ENCODE measurements at places on chromosomes 7 and 10.

DNA sequence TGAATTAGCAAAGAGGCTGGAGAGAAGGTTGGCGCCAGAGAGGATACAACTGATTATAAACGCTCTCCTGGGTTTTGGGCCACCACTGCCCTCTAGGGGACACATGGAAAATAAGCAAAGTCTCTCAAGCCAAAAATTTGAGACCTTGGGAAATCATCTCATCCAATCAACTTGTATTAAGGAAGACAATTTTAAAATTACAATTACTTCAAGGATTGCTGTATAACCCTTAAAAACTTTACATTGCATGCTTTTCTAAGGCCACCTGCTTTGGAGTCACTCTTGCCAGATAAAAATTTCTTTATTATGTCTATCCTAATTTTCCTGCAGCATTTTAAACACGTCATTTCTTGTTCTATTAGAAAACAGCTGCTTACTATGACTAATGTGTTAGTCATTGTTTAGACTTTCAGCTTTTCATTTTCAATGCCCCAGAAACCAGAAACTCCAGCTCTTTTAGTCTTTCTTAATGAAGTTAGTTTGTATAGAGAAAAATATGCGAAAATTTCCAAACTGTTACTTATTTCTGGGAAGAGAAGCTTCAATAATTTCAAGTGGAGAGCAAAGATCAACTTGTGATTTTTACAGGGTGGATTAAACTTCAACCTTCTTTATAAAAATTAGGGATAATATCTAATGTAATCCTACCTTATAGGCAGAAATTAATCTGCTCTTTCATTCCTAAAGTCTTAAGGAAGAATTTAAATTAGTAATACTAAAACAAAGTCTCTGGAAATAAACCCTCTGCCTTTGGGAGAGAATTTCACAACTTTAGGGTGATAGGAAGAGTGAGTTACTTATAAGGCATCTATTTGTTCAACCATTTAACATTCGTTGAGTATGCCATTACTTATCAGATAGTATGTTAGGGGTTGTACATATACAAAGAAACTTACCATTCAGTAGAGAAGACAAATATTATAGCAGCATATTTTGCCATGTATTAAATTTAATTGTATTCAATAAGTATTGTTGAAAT is 20.6 kb upstream of the RHOBTB1 start:
- DNase-seq: no peak

- no peak for DNase-seq
These were observed 44.8 kb upstream of the EGR2 start for GRCh38 chr10:62860946-62861345.

DNA sequence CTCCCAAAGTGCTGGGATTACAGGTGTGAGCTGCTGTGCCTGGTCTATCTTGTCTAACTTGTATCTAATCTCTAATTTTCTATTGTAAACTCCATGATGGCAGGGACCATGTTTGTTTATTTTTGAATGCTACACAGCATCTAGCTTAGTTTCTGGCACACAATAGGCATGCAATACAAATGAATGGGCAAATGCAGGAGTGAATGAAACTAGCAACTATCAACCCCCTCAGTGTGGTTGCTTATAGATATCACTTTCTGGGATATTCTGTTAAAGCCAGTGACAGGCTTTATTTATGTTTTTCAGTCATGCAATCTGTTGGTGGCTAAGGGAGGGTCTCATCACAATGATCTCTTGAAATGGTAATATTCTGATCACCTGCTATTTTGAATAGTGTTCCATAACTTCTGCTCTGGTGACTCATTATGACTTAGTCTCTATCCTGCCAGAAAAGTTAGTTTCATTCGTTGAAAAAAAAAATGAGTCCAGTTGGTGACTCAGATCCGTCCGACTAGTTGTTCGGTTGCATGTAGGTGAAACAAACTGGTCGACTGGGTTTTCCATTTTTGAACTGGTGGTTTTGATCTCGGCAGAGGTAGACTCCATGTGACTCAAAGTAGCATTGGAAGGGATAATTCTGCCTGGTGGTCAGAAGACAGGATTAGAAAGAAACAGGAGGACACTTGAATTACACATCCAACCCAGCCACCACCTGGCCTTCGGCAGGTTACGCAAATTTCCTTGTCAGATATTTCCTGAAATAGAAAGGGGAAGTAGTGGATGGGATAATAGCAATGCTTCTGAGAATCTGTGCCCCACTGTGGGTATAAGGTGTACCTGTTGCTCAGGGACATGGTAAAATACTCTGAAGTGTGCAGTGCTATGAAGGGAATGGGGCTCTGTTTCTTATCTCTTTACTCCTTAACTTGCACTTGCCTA is 76.8 kb downstream of the GATA3 start:
- no peak for DNase-seq

- DNase-seq: no peak
These were observed 30.9 kb downstream of the CRCP start for GRCh38 chr7:66145400-66146104.

DNA sequence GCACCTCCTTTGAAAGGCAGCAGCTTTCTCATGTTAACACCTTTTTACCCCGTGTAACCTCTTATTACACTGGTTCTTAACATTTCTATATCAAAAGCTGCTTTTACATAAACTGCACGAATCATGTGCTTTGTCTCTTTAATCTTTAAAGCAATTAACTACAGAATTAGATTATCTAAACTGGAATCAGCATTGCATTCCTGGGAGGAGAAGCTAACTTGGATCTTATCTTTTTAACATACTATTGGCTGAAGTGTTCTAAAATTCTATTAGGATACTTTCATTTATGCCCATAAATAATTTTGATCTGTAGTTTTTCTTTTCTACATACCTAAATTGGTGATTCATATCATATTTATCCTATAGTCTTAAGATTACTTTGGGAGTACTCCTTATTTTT is 428.4 kb upstream of the IGFBP3 start:
- no peak for DNase-seq

GRCh38 chr7:141586878-141587277 is 35.7 kb downstream of the AGK start:
- DNase-seq: no peak

DNA sequence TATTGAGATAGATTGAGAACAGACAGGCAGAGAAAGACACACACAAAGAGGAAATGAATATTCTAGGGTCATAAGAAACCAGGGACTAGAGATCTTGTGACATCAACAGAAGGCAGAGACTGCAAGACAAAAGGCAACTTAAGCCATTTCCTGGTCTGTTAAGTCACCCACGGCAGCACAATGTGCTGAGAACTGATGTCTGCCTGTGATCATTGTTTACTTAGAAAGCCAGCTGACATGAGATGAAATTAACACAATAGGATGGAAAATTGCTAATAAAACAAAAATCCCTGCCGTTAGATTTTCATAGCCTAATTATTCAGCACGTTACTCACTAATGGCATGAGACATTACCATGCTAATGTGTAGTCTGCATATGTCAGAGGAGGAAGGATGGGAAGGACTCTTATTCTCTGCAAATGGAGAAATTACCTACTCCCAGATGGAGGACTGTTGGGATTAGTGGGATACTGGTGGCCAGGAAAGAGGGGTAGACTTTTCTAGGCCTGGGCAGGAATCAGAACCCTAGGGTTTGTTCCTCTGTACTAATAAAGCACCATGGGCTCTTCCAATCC is 191.3 kb upstream of the PODXL start:
- DNase-seq: no peak

- DNase-seq: no peak
These were observed 489.5 kb downstream of the GATA3 start for GRCh38 chr10:8544057-8544380.

DNA sequence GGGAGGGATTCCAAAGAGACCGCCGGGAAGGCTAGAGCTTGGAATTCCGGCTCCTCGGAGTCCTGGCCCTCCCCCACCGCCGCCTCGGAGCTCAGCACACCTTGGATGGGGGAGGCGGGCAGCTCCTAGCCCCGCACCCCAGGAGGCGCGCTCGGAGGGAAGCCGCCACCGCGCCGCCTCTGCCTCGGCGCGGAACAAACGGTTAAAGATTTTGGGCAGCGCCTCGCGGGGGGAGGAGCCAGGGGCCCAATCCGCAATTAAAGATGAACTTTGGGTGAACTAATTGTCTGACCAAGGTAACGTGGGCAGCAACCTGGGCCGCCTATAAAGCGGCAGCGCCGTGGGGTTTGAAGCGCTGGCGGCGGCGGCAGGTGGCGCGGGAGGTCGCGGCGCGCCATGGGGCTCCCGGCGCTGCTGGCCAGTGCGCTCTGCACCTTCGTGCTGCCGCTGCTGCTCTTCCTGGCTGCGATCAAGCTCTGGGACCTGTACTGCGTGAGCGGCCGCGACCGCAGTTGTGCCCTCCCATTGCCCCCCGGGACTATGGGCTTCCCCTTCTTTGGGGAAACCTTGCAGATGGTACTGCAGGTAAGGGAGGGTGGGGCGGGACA is at the start of gene CYP26A1:
CYP26A1 (plus strand) TSS at position 355 of the 608 bp plus-strand sequence; CDS start at position 397, 42 bp downstream.
- DNase-seq: no peak

DNA sequence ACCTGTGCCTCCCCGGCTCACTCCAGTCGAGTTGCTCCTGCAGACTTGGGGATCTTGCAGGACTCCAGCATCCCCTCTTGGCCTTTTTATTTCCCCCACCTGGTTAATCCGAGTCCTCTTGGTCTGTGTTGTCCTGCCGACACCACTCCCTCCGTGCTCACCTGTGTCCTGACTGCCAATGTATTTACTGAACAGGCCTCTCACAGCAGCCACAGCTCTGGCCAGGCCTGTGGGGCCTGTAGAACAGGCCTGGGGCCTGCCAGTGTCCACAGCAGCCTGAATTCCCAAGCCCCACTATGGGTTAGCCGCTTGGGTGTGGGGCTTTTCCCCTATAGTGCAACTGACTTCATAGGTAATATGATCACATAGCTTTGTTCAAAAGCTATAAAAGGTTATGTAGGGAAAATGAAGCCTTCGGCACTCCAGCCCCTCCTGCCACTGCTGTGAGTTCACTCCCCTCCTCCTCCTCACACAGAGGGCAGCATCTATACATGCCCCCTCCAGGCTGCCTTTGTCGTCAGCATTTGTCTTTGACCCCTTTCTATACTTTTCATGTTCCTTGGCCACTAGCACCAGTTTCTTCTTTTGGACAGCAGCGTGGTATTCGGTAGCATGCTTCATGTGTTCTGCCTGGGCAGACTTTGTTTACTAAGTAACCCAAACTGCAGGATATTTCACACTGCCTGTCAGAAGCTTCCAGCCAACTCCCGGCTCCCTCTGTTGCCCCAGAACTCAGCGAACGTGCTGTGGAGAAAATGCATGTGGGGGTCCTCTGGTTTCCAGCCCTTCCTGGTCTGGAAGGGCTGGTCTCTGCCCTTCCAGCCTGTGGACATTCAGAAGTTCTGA is 46.1 kb downstream of the ZNF467 start:
- no peak for DNase-seq

DNA sequence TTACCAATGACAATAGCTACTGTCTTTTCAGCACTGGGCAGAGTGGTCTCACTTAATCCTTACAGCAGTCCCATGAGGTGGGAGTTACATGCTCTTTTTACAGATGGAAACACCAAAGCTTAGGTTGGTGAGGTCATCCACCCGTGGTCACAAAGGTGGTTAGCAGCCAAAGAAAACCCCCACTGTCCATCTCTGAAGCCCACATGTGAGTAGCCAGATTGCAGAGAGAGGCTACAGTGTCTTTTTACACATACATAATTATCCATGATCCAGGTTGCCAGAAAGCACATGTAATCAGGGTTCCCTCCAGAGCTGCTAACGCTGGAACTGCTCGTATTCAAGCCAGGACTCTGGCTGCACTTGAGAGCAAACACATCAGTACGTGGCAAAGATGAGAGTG is 24.6 kb upstream of the ANKRD2 start:
- no peak for DNase-seq

DNA sequence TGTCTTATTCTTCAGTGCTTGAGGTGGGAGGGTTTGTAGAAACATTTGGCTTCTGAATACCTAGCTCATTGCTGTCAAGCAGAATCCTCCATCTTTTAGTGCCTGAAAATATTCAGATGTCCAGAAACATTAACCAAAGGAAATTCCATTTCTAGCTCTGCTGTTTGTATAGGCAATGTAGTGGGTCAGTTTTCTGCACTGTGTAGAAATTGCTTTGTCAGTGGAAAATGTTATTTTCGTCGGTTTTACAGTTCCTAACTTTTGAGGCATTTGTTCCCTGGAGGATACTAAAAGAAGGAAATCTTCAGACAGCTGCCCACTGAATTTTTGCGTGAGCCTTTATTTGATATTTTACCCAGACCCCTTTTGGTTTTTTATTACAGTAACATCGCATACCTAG is 143.4 kb downstream of the TPST1 start:
- no peak for DNase-seq

- DNase-seq: no peak
These were observed 183.1 kb downstream of the CHN2 start for GRCh38 chr7:29377718-29378117.

GRCh38 chr7:798921-799470 is 33.3 kb upstream of the SUN1 start:
- no peak for DNase-seq

- no peak for DNase-seq
These were observed 18.1 kb upstream of the AKR1E2 start for GRCh38 chr10:4807761-4808507.

GRCh38 chr10:125756196-125756595 is 19.4 kb downstream of the MMP21 start:
- DNase-seq: no peak

DNA sequence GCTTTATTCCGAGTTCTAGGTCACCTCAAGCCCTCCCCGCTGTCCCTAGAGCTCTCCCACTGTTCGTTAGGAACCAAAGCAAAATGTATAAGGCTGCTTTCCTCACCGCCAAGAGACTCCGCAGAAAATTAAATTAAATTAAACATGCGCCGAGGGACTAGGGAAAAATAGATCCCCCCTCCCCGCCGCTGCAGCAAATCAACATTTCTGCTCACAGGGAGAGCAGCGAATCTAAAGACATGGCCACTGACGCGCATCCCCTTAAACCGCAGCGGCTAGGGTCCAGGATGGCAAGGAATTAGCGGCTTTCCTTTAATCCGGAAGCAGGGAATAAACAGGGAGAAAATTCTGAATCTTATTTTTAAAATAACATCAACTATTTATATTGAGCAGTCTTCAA is 7.6 kb downstream of the SP8 start:
- DNase-seq: no peak

DNA sequence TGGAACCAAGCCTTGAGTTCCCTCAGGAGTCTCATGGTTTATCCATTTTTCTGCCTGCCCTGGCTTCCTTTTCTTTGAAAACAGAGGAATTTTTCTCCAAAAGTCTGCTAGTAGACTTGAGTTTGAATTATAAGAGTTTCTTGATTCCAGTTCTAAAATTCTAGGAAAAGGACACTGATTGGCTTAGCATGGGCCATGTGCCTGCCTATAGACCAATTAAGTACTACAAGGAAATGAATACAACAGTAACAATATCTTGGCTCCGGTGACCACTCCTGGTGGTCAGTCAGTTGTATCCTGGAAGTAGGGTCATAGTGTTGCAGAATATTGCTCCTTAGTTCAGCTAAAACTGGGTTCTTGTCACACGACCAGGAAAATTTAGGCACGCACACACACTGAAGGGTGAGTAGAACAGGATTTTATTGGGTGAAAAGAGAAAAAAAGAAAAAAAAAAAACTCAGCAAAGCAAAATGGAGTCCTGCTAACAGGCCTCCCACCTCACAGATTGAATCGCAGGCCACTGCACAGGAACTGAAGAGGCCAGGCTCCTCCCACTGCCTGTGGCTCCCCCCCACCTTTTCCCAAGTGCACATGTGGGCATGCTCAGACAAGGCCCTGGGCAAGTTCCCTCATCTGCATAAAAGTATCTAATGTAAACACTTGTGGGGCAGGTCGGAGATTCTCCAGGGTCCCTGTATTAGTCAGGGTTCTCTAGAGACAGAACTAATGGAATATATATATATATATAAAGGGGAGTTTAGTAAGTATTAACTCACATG is 155.1 kb downstream of the LYZL1 start:
- DNase-seq: no peak
